ENCODE measurements at places on chromosomes 4 and X.

- DNase-seq: no peak
These were observed 349.1 kb downstream of the ANK2 start for GRCh38 chr4:113398441-113399143.

DNA sequence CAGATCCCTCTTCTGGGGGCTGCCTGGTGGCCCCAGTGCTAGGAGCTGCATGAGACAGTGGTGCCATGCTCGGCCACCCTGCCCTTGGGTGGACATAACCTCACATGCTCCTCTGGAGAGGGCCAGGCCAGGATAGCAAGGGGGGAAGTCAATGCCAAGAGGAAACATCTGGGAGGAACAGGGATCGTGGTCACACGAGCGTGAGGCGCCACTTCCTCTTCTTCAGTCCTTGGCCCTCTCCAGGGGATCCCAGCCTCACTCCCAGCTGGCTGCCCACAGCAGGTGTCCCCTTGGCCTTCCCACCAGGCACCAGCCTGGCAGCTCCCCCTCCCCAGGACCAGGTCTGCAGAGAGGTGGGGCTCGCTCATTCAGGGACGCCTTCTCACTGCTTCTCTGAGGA lies 28.6 kb downstream of the TBC1D14 start:
- no peak for DNase-seq

DNA sequence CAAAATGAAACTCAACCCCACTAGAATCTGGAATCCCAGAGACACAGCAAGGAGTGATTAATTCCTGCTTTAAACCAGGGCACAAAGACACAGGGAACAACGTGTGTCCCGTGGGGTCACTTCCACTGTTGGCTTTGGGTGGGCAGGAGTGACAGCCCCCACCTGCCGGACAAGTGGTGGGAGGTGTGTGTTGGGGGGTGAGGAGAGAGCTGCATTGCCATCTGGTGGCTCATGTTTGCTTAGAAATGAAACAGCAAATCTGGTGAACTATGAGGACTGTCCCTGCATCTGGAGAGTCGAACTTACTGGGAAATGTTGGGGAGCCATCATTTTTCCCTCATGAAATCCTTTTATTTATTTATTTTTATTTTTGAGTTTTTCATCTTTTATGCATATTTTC lies 75.9 kb upstream of the AFAP1 start:
- DNase-seq: no peak

DNA sequence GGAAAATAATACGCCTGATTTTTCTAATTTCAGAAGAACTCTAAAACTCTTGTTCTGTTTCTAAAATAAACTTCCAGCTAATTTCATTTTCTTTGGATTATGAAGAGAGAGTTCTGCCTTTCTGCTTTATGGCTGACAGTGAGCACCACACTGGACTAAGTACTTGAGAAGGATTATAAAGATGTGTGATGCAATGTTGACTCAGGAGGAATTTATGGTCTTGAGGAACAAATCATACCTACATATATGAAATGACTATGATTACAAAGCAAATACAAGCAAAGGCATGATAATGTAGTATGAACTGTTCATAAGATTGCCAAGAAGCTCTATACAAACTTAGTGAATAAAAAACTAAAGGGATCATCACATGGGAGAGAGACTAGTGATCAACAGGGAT lies 13.0 kb upstream of the SLC25A5 start:
- no peak for DNase-seq

DNA sequence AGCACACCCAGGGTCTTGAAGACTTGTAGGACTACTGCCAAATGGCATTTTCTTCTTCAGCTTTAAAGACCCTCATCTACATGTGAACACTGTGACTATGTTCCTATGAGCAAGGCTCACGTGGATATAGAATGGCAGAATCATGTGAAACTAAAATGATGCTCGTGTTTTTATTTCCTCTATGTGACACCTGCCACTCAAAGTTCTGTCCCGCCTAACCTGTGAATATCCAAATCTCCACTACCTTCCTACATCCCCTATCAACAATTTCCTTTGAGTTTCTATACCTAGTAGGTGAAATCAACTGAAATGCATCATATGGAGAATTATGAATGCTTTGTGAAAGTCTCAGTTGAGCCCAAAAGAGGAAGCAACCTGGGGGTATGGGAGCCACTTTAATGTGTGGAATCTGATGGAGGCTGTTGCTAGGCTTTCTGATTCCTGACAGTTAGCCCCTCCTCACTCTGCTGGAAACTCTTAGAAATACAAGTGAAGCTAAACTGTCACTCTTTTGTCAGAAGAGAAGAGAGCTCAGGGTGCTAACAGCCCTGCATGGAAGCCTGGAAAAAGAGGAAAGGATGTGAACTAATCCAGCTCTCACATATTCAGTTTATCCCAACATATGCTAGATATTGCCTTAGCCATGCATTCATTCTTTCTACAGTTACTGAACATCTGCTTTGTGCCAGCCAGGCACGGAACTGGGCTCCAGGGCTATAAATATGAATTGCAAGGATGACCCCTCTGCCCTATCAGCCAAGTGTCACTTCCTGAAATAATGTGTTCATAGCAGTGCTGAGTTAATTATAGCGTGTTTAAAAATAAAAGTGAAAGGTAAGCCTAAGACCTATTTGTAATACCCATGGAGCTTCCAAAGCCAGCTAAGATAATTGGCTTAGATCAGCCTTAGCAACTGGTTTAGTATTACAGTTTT lies 11.0 kb downstream of the LHFPL1 start:
- no peak for DNase-seq

- peak; percentile 80 for DNase-seq
These were observed 177.0 kb downstream of the CAMK2D start for GRCh38 chr4:113584407-113585150.

GRCh38 chr4:124941267-124941666 lies 228.7 kb upstream of the ANKRD50 start:
- peak; percentile 25 for DNase-seq

GRCh38 chrX:54357414-54358377 lies at the start of gene WNK3:
Gene WNK3 (minus strand): TSS chrX:54358046.
- DNase-seq: peak; percentile 59
